Activated CD4-positive, alpha-beta T cell treated with anti-CD3 and anti-CD28 coated beads for 36 hours (primary cell): ENCODE measurements at places on chromosomes 13 and 19.
A peak's percentile ranks its signal among the peaks of the same experiment; 100 is the strongest.

DNA sequence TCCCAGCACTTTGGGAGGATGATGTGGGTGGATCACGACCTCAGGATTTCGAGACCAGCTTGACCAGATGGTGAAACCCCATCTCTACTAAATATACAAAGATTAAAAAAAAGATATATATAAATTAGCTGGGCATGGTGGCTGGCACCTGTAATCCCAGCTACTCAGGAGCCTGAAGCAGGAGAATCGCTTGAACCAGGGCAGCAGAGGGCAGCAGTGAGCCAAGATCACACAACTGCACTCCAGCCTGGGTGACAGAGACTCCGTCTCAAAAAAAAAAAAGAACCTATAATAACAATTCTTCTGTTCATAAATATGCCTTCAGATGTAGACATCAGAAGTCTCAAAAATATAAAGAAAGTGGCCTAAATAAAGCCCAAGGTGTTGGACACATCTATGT, 7.6 kb downstream of the ZNF737 start:
- peak; percentile 43 for DNase-seq

DNA sequence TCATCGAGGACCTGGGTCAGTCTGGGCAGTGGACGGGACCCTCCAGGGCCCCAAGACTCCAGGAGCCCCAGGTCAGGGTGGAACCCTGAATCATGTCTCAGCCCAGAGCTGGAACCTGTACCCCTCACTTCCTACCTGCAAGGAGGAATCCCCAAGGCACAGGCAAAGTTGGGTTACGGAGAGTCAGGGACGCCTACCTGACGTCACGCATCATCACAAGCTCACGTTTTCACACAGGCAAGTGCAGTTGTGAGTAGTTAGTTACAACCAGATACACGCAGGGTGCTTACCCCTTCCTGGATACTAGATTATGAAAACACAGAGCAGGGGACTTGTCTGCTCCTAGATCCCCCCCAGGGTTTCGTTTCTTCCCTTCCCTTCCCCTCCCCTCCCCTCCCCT, 1.9 kb downstream of the RETN start:
- no peak for DNase-seq

- no peak for DNase-seq
Observed at GRCh38 chr13:43307221-43307920, 284.0 kb downstream of the DNAJC15 start.

DNA sequence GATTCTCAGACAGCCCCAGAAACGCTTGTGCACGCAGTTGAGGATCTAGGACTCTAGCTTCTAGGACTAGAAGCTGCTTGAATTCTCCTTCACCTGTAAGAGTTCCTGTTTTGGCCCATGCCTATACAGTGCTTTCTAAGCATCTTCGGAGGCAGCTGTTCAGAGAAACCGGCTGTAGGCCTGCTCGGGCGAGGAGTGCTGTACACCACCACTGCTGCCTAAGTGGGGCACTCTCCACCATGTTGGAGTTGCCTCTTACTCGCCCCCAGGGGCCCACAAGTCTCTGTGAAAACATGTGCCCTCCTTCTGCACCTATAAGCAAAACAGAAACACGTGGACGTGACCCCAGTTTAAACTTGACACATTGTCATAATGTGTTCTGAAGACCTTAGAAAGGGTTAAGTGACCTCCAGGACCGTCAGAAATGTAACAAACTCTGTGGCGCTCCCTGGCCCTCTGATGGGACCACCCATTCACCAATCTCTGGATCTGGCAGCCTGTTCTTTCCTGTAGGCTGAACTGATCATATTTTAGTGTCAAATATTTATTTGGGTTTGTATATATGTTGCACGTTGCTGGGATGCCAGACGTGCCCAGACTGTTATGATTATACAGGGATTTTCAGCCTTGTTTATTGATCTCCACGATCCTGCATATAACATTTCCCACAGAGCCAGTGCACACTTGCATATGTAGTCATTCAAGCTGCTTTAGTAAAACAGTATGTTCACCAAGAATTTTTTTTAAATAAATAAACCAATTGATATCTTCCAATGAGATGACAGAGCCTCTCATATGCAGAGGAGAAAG, 60.8 kb downstream of the C13orf42 start:
- no peak for DNase-seq

- no peak for DNase-seq
Observed at GRCh38 chr13:110138700-110139036, 168.3 kb downstream of the COL4A1 start.

GRCh38 chr19:4710281-4710600, 13.4 kb downstream of the DPP9 start:
- DNase-seq, result no peak

- DNase-seq, result peak; percentile 49
Observed at GRCh38 chr19:39969681-39970424, 1.1 kb upstream of the PSMC4 start.

DNA sequence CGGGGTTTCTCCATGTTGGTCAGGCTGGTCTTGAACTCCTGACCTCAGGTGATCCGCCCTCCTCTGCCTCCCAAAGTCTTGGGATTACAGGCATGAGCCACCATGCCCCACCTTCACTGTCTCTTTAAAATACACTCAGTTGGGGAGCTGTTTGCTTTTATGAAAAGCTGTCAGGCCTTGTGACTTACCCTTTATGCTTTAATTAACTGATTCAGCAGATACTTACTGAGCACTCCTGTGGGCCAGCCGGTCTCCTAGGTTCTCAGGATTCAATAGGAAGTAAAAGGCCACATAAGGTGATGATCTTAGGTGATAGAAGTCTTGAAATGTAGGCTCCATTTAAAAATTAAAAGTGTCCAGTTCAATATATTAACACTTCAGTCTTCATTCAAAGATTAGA, 7.5 kb downstream of the UBAC2 start:
- no peak for DNase-seq

DNA sequence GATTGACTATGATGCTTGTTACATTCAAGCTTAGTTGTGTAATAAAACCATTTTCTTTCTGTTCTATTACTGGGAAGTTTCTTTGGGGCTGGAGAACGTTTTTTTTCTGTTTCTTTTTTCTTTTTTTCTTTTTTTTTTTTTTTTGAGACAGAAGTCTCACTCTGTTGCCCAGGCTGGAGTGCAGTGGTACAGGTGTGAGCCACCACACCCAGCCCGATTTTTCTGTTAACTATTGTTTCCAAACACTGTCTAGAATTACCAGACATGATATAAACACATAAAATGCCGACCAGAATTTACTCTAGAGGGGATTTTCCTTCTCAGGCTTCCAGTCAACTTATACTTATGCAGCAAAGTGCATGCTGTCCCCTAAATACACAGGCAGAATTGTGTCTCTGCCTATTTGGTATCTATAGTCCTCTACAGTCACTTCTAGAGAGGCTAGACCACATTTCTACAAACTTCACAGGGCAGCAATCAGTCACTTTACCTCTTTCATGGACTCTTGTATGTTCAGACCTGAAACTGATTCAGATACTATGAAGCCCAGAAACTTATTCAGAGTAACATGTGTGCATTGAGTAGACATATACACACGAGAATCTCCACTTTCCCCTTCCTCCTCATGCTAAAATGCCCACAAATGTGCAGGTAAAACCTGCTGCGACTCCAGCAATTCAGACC, 121.2 kb downstream of the ZNF737 start:
- no peak for DNase-seq

DNA sequence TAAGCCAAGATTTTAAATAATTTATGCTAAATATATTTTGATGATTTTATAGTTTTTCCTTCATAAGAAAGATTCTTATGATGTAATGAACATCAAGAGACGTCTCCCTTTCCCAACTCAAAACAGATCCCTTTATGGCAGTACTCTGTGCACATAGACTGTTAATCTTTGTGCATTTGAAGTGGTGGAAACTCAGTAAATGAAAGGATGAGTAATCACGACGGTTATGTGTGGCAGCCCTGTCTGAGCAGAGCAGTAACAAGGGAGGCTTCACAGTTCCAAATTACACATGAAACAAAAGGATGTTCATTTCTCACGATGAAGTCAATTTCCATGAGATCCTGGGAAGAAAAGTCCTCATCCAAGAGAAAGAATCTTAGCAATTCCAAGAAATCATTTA, 498.1 kb downstream of the KLF5 start:
- peak; percentile 11 for DNase-seq

DNA sequence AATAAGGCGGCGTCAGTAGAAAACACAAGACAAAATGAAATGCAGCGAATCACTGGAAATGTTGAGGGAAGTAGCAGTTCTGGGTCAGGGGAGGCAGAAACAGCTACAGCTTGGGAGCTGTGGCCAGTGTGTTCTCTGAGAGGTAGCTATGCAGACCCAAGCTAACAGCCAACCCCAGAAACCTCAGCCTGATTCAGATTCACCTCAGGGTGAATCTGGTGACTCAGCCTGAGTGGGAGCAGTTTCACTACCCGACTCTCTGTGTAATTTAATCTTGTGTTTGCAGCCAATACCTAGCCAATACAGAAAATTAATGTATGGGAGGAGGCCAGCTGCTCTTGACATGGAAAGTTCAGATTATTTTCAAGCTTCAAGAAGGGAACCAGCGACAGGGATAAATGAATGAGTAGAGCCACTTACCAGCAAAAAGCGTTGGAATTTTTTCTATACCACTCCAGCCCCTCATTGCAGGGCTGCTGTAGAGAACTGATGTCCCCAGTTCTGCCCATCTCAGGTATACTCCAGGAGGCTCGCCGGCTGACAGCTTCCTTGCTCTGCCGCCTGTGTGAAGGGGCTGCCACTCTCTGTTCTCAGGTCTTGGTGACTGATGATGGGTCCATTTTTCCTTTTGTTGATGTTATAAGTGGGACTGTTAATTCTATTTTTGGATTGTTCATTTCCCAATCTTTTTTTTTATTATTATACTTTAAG, 8.9 kb downstream of the IGFL3 start:
- peak; percentile 84 for DNase-seq

DNA sequence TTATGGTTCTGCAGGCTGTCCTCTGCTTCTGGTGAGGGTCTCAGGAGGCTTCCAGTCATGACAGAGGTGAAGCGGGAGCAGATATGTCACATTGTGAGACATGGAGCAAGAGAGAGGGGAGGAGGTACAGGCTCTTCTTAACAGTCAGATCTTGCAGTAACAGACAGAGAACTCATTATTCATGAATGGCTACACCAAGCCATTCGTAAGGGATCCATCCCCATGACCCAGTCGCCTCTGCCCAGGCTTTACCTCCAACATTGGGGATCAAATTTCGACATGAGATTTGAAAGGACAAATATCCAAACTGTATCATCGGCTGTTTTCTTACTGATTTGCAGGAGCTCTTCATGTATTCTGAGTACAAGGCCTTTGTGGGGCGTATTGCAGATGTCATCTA, 21.7 kb downstream of the ZNF507 start:
- DNase-seq, result no peak

- DNase-seq, result no peak
Observed at GRCh38 chr13:32016631-32017030, 14.9 kb upstream of the FRY start.

DNA sequence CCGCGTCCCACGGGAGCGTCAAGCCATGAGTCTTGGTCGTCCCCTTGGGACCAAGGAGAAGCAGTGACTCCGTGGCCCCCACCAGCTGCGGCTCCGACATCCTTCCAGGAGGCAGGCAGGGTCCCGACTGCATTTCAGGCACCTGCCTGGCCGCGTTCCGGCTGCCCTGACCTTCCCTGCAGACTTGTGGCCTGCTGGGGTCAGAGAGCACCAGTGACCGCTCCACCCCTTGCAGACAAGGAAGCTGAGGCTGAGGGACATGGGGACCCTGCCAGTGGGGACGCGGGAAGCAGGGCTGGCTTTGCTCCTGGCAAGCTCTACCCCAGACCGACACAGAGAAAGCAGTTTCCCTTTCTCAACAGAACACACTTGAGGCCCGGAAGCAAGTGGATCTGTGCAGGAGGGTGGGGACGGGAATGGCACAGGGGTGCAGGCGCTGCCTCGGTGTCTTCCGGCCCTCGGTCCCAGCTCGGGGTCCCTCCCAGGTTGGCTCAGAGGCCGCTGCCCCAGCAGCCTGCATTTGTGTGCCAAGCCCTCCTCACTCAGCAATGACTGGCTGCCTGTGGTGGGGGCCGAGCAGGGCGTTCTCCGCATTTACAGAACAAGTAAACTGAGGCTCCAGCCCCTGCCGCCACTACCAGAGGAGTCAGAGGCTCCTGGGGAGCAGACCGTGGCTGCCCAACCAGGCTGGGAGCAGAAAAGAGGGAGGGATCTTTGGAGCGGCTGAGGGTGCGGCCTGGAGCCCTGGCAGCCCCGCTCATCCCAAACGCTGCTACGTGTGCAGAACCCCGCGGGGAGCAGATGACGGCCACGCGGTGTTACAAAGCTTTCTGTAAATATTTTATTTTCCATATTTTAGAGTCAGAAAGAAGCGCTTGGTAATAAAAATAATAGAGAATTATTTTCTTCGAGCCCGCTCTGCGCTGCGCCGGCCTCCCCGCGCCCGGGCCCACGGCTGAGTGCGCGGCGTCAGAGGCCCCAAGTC, 43.9 kb downstream of the GAS6 start:
- no peak for DNase-seq

DNA sequence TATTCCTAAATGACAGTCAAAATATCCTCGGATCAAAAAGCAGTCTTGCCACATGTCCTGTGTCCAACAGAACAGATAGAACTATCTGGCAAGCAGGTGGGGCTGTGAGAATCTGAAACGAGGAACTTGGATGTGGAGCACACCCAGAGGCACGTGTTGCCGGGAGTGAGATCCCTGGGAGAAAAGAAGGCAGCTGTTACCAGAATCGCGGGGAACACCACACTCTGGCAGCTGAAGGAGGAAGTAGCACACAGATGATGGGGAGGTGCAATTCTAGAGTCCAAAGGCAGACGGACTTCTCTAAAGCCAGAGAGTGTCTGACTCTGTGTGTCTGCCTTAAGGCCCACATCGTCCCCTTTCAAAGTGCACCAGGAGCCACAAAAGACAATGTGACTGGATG, 22.3 kb downstream of the SLC7A1 start:
- no peak for DNase-seq

- DNase-seq, result no peak
Observed at GRCh38 chr13:31046711-31047279, 114.3 kb downstream of the TEX26 start.

DNA sequence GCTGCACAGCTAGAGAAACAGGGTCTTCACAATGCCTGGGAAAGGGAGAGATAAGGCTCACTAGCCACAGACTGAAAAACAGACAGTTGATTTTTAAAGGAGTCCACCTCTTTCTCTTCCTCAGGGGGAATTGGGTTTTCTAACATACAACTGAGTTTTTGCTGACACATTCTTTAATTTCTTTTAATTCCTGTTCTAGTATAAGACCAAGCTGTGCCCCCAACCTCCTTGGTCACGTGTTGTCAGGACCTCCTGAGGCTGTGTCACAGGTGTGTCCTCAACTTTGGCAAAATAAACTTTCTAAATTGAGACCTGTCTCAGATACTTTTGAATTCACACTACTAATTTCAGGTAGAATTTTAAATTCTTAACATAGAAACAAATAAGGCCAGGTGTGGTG, 12.1 kb upstream of the ZNF492 start:
- DNase-seq, result no peak
